ENCODE measurements at places on chromosomes 6 and 20.
A peak's percentile ranks its signal among the peaks of the same experiment; 100 is the strongest.

DNA sequence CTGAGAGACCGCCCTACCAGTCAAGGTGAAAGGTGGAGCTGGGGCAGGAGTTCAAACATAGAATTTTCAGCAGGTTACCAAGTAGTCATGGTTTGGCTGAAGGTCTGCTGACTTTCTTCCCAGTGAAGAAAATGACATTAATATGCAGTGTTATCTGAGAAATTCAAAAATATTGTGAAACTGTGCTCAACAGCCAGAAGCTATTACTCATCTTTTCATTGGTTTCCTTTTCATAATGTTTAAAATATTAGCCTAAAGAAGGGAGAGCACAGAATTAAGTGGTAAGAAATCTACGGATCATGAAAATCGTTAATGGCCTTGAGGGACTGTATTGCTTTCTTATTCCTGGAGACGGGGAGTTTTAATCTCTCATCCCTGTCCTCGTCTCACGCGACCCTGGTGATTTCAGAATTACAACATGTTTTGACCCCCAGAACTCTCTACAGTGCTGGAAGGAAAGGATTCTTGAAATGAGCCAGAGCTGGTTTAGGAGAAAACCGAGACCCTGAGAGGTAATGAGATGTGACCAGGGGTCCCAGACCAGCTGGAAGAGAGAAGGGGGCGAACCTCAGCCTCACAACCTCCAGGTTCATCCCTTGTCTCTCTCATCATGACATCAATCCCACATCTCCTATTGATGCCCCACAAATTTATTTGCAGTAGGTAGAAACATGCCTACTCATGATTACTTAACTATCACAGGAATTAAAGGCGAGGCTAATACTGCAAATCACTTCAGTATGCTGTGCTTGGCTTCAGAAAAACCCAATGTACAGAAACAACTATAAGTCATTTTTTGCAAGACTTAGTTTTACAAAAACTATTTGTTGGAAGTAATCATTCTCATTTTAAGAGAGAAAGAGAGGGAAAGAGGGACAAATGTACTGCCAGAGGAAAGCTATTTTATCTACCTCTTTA is 209.5 kb downstream of the FNDC1 start:
- no peak for DNase-seq

DNA sequence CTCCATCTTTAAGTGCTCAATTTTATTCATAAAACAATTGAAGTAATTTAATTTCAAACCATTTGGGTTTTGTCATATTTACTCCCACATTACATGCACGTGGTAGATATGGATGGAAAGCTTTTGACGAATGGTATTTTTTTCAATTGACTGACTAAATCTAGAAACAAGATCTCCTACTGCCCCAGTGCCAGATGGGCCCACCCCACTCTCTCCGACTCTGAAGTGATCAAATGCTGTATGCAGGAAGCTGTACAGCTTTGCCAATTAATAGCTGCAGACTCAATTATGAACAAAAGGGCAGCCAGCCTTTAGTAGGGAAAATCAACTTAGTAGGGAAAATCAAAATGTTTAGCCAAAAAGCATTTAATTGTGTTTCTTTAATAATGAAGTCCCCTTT is 46.2 kb downstream of the PACRG start:
- DNase-seq = no peak

DNA sequence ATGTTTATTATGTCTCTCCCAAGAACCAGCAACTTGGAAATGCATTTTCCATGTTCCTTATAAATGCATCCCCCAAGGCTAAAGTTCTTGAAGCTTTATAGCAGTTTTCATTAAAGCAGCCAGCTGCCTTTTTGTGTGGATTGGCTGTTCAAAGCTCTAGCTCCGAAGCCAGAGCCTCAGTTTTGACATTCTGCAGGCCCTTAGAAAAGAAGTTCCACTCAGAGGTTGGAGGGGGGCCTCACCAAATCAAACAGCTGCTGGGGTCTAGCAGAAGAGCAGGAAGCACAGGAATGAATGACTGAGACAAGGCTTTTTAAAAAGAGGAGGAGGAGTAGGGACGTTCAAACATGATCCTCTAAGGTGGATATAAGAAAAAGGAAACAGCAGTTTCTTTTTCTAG is 4.2 kb upstream of the POU3F2 start:
- DNase-seq = peak; percentile 46

DNA sequence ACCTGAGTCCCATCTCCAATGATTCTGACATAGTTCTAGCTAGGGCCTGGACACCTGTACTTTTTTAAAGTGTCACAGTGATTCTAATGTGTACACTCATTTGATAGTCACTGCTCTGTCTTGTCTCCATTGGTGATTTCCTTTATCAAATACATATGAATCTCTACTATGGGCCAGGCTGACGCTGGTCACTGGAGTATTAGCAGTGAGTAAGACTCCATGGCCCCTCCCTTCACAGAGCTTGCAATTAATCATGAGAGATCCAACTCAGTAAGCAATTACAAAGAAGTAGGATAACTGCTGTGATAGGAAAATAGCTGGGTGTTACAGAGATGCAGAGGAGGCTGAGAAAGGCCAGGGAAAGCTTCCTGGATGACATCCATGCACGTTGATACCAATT is 19.3 kb upstream of the SASH1 start:
- peak; percentile 45 for DNase-seq

GRCh38 chr6:133070410-133071043 is 170.6 kb upstream of the EYA4 start:
- DNase-seq = no peak

DNA sequence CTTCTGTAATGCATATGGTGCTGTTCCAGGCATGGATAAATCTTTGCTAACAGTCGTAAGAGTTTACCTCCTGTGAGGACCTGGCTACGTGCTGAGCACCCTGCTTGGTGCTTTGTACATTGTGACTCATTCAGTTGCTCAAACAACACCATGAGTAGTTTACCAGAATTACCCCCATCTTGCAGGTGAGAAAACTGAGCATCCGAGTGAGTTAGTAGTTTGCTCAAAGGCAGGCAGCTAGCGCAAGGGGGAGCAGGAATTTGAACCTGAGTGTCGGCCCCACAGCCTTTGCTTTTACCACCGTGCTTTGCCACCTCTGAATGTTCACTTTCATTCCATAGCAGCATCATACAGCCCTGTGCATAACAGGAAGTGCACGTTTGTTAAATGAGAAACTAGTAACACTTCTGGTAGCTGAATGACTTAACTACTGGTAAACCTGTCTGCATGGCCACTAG is 121.9 kb downstream of the MTHFD1L start:
- DNase-seq = no peak

DNA sequence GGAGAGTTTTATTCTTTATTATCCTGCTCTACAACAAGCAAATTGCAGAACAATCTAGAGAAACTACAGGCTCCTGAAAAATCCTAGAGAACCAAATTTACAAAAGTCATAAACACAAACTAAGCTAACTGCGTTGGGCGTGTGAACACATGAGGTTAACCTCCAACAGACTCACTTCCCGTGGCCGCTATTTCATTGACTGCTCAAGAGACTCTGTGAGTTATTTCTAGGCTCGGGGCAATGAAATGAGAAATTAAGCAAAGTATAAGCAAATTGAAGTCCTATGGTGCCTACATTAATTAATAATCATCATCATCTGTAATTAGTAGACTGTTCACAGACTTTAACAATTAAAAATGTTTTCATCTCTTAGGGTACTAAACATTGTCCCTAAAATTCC is 100.0 kb downstream of the MBOAT1 start:
- no peak for DNase-seq

DNA sequence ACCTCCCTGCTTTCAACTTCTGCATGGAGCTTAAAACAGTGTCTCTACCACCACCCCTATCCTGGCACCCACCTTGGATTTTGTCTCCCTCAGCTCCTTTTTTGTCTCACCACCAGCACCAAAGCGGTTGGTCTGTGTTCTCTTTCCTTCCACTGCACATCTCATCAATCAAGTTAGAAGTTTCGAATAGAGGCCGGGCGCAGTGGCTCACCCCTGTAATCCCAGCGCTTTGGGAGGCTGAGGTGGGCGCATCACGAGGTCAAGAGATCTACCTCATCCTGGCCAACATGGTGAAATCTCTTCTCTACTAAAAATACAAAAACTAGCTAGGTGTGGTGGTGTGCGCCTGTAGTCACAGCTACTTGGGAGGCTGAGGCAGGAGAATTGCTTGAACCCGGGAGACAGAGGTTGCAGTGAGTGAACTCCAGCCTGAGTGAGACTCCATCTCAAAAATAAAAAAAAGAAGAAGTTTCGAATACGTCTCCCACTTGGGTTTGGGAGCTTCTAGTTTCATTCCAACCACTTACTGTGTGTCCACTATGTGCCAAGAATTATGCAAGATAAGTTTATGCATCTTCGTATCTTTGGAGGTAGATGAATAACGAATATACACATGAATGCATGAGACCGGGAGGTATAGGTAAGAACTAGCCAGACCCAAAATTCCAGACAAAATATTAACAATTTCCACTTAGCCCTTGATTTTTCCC is 5.9 kb downstream of the PCED1A start:
- DNase-seq = no peak

- DNase-seq = peak; percentile 87
Measured at GRCh38 chr6:166615059-166615770, 11.8 kb downstream of the RPS6KA2 start.

DNA sequence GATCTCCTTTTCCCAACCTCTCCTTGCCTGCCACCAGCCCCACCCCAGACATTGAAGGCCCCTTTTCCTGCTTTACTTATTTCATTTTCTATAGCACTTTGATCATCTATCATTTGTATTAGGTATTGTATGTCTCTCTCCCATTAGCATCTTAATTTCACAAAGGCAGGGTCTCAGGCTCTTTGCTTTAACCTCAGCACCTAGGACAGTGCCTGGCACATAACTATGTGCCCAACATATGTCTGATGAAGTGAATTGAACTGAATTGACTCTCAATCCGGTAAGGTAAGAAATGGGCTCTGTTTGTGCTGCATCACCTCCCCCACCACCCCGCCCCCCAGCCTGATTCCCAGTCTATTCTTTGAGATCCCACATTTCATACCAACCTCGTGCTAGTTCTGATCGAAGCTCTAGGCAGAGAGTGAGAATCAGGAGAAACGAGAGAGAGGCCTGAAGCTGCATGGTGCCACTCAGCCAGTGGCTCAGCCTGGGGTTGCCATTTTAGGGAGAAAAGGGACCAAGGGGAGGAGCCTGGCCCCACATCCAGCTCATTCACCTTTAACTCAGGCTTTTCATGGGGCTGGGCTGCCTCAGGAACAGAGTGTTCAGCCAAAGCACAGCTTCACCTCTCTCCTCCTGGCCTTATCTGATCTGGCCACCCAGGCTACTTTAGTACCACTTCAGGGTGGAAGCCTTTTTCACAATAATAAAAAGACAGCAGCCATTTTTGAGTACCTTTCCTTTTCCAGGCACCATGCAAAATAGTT is at the start of gene SPINT3:
SPINT3 (minus strand) TSS at position 476 of the 767 bp plus-strand sequence; CDS start at position 462, 14 bp downstream.
- no peak for DNase-seq

- DNase-seq = peak; percentile 90
Measured at GRCh38 chr6:24126586-24127192, 674 bp downstream of the NRSN1 start.

DNA sequence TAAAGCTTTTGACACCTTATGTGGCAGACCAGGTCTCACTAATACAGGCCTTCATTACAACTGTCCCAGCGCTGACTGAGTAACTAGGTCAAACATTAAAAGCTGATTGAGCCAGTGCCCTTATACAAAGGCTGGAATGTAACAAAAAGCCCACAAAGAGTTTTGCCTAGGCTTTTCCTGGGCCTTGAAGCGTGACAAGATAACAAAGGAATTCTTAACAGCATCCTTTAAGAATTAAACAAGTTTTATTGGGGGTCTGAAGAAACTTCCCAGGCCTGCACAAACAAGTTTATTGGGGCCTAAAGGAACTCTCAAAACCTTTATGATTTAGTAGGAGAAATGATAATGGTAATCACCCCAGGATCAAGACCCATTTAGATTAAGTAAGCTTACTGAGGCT is 267.6 kb upstream of the FAM83B start:
- peak; percentile 48 for DNase-seq

GRCh38 chr6:114144887-114145851 is 174.2 kb upstream of the HDAC2 start:
- peak; percentile 67 for DNase-seq

DNA sequence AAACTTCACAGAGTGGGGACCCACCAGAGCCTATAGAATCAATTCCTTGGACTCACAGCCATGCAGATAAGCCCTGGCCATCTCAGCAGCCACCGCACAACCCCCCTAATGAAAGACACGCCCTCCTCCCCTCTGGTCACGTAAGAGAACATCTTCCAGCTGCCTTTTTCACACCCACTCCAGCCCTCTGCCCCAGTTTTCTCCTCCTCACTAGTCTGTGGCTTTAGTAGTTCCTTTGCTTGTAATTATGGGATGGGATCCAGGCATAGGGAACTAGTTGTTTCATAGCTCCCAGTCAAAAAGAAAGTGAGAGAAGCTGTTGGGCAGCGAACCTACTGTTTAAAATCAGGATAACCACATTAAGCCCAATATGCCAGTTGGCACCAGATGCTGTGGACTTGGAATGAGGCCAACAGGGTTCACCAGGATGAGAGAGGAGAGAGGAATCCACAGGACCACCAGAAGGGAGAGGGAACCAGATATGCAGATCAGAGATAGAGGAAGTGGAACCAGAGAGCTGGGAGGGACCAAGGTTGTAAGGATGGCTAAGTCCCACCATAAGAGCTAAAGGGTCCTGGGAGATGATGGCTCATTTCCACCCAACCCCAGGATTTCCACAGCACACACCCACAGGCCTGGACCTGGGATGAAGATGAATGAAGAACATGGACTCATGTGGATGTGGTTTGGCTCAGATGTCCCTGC is 9.0 kb upstream of the BTN3A1 start:
- DNase-seq = peak; percentile 12

GRCh38 chr6:142816031-142816430 is 128.9 kb downstream of the HIVEP2 start:
- DNase-seq = peak; percentile 23

GRCh38 chr6:8392569-8392968 is 42.8 kb downstream of the SLC35B3 start:
- no peak for DNase-seq

DNA sequence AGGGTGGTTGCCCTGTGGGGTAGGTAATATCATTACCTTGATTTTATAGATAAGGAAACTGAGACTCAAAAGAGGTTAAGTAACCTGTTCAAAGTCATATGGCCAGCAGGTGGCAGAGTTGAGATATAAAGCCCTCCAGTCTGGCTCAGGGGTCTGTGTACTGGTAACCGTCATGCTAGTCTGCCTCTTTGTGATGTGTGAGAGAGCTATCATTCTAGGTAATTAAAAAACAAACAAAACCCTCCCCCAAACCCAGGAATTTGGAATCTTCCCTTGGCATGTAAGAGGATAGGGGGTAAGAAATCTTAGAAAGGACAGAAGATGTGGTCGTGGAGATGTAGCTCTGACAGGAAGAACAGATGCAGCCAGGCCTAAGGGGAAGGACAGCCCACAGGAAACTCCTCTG is 206.0 kb downstream of the CDC5L start:
- peak; percentile 77 for DNase-seq

DNA sequence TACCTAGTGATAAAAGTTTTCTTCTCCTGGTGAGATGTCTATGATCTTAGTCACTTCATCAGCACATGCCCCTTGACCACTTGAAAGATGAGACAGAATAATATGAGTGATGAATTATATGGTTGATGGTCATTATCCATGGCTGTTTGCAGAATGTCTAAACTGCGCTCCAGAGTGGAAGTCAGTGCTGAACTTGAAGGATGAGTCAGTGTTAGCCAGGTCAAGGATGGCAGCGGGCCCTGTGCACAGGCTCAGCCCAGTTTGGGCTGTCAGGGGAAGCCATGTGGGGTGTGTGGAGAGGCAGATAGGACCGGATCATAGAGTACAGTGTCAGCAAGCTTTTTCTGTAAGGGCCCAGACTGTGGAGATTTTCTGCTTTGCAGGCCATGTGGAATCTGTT is 67.2 kb upstream of the KIF25 start:
- DNase-seq = peak; percentile 51

- no peak for DNase-seq
Measured at GRCh38 chr6:160767647-160768019, 65.6 kb downstream of the PLG start.
